ENCODE measurements at places on chromosomes 13 and 19.
A peak's percentile ranks its signal among the peaks of the same experiment; 100 is the strongest.

GRCh38 chr19:787536-787935 is 9.7 kb upstream of the PTBP1 start:
- no peak for DNase-seq

DNA sequence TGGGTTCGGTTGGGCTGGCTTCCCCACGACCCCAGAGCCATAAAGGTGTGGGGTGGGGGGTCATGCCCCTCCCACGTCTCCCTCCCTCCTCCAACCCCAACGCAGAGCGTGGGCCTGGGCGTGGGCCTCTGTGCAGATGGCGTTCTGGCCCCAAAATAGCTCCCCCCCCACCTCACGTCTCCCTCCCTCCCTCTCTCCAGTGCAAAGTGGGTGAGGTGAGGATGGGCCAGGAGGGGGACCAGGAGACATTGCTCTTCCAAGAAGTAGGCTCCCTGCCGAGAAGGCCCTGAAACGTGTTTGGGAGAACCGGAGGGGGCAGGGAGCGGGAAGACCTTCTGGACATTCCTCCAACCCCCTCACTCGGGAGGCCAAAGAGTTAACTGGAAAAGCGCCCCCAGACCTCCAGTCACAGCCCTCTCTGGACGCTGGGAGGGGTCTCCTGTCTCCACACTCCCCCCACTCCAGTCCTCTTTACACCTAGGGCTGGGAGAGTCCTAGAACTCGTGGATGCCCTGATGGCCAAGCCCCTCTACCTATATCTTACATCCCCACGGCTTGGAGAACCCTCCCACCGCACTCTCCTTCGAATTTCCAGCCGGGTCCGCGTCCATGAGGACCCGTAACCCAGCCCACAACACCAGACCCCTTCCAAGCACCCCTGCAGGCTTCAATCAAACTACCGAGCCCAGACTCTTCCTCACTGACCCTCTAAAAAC is 855 bp downstream of the UNC13A start:
- no peak for DNase-seq

DNA sequence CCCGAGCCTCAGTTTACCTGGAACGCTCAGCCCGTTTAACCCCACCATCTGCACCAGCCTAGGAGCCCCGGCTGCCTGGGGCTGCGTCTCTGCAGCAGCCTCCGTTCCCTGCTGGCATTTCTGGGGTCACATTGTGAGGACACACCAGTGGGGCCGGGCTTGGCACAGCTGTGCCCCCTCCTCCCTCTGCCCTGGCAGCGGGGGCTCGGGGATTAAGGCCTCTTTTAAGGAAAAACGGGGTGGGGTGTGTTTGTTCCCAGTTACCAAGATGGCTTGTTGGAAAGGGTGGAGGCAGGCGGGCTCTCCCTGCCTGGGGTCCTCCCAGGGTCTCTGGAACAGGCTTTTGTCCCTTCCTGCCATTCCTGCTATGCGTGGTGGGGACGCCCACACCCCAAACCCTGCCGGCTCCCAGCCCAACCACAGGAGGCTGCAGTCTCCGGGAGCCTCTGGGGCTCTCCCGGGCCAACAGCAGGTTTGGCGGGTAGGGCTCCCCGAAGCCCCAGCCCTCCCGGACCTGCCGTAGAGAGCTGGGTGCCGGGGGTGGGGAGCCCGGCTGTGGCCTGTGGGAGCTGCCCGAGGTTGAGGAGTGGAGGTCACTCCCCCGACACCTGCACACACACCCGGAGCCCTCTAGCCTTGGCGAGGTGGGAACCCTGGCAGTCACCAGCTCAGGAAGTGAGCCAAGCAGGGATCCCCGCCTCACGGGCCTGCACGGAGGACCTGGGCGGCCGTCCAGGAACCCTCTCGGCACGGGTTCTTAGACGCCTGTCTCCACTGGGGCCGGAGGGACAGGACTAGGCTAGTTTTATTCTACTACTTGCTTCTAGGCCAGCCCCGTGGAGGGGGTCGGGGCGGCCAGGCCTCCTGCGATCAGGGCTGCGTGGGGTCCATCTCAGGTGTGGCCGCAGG is 36.9 kb downstream of the GADD45B start:
- no peak for DNase-seq

- DNase-seq: peak; percentile 71
Observed at GRCh38 chr13:48749144-48749543, 95.4 kb downstream of the CYSLTR2 start.

DNA sequence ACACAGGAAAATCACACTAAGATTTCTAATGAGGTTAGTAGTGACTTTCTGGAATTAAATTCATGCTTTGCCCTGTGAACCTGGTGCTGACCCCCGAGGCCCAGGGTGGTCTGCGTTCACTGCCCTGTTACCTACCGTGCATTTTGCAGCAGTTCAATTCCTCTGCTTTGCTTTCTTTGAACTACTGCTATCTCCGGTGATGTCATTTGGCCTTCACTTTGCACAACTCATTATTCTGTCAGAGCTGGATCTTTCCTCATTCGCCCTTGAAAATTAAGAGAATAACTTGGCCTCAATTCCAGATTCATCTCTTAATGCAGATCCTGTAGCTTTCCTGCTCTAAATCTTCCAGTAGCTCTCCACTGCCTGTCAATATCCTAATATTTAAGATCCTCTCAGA is 8.8 kb upstream of the LRRC63 start:
- no peak for DNase-seq

GRCh38 chr19:40245506-40246128 is 19.1 kb upstream of the CCNP start:
- no peak for DNase-seq

DNA sequence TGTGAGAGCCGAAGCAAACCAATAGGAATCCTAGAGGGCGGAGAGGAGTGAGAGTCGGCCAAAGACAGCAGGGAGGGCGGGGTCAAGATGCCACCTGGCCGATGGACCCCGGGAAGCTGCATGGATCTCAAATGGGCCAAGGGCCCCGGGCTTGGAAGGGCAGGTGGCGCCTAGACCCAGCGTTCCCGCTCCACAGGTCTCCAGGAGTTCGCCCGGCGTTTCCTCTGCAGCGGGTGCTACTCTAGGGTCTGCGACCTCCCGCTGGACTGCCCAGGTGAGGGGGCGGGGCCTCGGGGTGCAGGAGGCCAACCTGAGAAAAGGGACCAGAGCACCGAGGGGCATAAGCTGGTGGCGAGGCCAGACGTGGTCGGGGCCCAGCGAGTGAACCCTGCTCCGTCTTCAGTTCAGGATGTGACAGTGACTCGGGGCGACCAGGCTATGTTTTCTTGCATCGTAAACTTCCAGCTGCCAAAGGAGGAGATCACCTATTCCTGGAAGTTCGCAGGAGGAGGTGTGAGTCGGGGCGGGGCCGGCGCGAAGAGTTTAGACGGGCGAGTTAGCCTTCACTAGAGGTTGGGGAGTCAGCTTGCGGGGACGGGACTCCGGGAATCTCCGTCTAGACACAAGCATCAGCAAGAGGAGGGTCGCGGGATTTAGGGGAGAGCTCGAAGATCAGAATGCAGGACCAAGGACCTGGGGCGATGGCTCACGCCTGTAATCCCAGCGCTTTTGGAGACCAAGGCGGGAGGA is 9.9 kb downstream of the SPACA6 start:
- DNase-seq: no peak

- DNase-seq: no peak
Observed at GRCh38 chr19:3821156-3821555, 35.0 kb upstream of the MATK start.

- DNase-seq: peak; percentile 5
Observed at GRCh38 chr13:65656740-65657329, 1573.3 kb downstream of the PCDH9 start.

DNA sequence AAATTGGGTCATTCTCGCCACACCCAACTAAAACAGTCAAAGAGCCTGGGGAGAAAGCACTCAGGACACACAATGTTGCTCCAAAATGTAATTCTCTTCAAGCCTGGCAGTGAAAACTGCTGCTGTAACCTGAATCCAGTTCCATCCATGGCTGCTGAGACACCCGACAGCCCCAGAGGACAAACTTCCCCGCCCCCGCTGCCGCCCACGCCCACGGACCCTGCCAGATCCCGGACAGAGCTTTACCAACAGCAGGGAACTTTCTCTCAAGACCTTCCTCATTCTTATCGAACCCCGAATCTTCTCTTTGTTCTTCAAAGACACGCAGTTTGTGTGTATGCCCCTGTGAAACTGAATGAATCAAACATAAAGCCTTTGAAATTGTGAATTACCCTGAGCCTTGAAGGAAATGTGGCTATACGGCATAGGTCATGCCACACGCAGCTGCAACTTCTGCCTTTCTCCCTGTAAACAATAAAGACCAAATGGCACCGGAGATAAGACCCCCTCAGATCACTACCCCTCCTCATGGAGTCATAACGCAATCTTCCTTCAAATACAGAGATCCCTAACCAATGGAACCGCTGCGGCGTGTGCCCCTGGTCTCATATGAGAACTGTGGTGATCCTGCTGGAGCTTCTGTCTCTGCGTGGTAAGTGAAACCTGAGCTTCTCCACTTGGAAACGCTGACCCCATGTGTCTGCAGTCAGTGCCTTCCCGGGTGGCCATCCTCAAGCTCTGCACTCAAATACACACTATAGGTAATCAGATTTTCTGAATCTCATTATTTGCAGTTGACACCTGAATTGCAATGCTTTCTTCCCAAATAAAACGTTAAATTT is 4.8 kb upstream of the LAMP1 start:
- DNase-seq: peak; percentile 25

DNA sequence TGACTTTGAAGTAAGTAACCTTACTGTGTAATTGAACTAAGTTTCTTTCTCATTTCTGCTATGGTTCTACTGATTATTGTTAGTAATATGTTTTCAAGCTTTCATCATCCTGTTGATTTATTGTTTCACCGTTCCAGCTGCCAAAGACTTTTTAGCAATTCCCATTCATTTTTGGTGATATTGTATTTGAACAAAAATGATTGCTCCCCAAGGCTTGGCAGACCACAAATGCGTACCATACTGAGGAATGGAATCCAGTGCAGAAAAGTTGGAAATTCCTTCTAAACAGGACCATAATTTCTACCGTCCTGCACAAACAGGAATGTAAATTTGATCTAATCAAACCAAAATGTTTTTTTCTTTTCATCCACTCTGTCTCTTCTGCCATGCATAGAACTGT is 10.7 kb downstream of the EPSTI1 start:
- DNase-seq: peak; percentile 80

DNA sequence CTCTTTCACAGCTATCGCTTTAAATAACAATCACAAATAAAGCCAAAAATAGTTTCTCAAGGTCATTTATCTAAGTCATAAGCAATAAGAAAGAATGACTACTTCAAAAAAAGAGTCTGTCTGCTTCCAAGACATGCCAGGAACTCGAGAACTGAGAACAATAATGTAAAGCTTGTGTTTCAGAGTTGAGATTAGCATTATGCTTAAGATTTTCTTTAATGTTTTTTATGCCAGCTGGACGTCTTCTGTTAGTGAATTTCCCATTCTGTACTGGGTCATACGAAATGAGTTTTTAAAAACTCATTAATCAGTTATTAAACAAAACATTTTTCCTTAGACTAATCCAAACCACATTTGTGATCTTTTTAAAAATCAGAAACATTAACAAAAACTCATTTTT is 3.2 kb upstream of the SPRYD7 start:
- no peak for DNase-seq

- no peak for DNase-seq
Observed at GRCh38 chr19:31955061-31955460, 390.3 kb upstream of the ZNF507 start.

DNA sequence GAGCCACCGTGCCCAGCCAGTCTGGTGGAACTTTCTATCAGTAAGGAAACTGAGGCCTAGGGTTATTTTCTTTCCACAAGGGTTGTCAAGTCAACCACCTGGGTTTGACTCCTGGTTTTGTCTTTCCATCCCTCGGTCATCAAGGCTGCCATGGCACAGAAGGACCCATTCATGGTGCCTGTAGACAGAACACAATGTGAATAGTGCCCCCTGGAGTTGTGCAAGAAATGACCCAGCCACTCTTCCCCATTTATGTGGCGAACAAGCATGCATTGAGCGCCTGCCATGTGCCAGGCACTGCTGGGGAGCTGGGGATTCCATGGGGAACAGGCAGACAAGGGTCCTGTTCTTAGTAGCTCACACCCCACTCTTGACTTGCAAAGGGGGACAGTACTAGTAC is 4.1 kb downstream of the SMARCA4 start:
- DNase-seq: no peak

DNA sequence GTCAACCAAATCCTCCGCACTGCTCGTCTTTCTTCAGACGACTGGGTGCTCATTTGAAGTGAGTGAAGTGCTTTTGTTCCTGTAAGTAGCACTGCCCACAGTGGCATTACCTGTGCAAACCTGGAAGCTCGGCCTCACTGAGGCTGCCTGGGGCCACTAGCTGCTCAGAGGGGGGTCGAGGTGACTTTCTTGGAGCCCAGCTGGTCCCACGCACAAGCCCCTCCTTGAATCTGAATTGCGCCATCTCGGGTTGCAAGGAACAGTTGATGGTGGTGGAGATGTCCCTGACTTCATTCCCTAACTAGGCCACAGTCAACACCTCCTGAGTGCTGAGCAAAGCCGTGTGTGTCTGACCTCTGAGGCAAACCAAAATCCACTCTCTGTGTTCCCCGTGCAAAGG is 79.3 kb upstream of the GPR183 start:
- DNase-seq: no peak

- DNase-seq: no peak
Observed at GRCh38 chr13:114144606-114145244, 12.3 kb upstream of the RASA3 start.

DNA sequence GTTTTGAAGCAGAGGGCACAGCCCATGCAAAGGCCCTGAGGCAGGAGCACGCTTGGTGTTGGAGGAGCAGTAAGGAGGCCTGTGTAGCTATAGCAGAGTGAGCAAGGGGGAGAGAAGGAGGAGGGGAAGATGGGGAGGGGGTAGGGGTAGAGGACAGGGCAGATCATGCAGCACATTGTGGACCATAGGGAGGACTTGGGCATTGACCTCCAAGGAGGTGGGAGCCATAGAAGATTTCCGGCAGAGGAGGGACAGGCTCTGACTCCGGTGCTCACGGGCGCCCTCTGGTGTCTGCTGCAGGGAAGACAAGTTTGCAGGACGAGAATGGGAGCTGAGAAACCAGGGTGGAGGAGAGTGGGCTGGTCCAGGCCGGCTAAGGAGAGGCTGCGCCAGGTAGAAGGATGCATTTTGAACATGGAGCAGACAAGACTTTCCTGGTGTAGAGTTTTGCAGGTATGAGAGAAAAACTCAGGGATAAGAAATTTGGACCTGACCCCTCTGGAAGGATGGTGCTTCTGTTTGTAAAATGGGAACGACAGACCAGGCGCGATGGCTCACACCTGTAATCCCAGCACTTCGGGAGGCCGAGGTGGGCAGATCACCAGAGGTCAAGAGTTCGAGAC is 13.7 kb upstream of the CREB3L3 start:
- peak; percentile 70 for DNase-seq

GRCh38 chr13:38321654-38322053 is 28.0 kb upstream of the UFM1 start:
- DNase-seq: no peak

DNA sequence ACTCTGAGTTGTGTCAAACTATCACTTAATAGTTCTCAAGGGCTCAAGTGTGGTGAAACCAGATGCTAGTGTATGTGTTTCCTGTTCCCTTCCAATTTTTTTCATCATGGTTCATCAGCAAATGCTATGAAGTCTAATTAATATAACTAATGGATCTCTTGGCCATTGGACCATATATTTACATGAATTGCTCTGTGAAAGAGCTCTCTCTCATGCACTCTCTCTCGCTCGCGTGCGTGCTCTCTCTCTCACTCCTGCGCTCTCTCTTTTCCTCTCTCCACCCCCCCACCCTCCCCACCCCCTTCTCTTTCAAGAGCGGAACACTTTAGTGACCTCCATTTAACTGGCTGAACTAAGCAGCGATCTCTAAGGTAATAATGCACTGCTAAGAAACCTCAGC is 547.0 kb upstream of the GPC6 start:
- DNase-seq: no peak

- DNase-seq: peak; percentile 72
Observed at GRCh38 chr19:12867120-12868099, 13.8 kb downstream of the DNASE2 start.

GRCh38 chr19:566403-566802 is 6.0 kb upstream of the BSG start:
- DNase-seq: peak; percentile 71
